ENCODE measurements at places on chromosomes 16 and 17.

GRCh38 chr17:49691086-49691676 lies 13.3 kb upstream of the SPOP start:
- DNase-seq = no peak

GRCh38 chr17:43570518-43570928 lies 24.4 kb upstream of the ETV4 start:
- DNase-seq = no peak

DNA sequence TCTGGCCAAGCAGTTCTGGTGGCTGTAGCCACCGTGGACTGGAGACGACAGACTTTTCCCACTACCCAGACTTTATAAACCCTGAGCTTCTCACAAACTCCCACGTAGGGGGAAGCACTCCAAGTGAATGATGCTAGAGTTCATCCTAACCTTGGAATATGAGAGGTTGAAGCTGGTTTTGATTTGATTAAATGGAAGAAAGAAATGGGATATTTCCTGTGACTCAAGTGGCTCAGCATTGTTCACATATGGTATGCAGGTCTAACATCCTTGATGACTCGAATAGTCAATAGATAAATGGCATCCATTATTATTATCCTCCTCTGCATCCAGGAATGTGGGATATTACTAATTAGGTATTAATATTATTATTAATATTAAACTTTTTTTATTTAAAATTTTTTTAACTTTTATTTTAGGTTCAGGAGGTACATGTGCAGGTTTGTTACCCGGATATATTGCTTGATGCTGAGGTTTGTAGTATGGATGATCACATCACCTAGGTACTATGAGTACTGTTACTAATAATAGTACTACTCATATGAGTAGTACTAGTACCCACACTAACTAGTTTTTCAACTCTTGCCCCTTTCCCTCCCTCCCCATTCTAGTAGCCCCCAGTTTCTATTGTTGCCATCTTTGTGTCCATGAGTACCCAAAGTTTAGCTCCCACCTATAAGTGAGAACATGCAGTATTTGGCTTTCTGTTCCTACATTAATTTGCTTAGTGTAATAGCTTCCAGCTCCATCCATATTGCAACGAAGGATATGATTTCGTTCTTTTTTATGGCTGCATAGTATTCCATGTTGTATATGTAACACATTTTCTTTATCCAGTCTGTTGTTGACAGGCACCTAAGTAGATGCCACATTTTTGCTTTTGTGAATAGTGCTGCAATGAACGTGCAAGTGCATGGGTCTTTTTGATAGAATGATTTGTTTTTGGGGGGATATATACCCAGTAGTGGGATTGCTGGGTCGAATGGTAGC lies 22.9 kb downstream of the PIK3R6 start:
- no peak for DNase-seq

GRCh38 chr16:521381-522210 lies 5.9 kb upstream of the CAPN15 start:
- DNase-seq = no peak

GRCh38 chr17:18315562-18315922 lies 449 bp downstream of the SMCR8 start:
- DNase-seq = no peak

- no peak for DNase-seq
Observed at GRCh38 chr16:89004209-89004831, 27.3 kb upstream of the CBFA2T3 start.

GRCh38 chr16:970766-971581 lies at the start of gene LMF1:
Gene LMF1 (minus strand): TSS chr16:970984. CDS start chr16:970980, 4 bp downstream.
- peak; percentile 82 for DNase-seq

- DNase-seq = peak; percentile 17
Observed at GRCh38 chr17:29412780-29413565, 22.8 kb downstream of the TAOK1 start.

- DNase-seq = no peak
Observed at GRCh38 chr16:71384073-71384724, 25.7 kb downstream of the CALB2 start.

DNA sequence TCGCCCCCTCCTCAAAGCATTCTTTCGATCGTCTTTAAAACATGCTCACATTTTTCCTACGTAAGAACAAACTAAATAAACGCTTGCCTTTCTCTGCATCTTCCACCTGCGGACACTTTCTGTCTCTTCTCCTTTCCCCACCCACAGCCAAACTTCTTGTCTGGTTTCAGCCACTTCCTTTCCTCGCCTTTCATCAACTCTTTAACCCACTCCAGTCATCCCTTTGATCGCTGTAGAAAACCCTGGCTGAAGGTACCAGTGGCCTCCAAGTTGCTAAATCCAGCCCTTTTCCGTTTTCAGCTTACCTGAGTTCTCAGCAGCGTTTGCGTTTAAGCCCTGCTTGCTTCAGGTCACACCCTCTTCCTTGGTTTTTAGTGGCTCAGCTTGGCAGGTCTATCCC lies 483 bp downstream of the RPA1 start:
- no peak for DNase-seq

- no peak for DNase-seq
Observed at GRCh38 chr17:13035420-13035819, 17.6 kb upstream of the ELAC2 start.

DNA sequence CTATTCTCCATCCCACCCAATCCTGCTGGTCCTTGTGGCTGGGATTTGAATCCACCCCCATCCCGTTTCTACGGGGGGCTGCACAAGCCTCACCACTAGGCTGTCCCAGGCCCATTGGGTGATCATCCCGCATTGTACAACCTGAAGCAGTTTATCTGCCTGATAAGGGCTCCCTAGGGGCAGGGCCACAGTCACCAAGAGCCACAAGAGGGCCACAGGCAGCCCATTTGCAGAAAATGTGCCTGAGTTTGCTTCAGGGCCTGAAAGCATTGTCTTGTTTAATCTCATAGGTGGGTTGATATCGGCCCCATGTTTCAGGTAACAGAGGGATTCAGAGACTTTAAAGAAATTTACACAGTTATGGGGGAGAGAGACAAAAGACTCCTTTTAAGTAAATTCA lies 245.0 kb downstream of the CPPED1 start:
- DNase-seq = no peak

DNA sequence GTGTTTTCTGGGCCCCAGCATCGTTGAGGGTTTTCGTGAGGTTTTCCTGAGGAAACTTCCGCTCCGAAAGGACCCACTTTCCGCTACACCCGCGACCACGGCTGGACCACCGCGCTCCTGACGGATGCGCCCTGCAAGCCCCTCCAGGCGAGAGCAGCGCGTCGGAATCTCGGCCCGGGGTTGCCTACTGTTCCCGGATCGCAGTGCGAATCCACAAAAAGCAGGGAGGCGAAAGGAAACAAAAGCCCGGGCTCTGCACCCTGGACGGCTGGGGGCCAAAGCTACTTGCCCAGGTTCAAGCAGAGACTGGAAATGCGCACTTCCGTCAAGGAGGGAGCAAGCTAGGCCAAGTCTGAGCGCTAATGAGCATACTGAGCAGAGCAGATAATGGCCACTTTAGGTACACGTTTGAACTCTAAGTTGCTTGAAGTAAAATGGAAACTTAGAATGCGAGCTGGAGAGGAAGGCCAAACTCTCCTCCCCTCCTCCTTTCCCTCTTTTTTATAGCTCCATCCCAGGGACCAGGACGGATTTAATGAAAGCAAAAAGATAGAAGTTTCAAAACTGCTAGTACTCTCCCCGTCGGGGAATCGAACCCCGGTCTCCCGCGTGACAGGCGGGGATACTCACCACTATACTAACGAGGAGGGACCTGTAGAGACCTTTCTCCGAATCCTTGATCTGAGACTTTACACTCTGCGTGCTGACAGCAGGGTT lies 11.4 kb upstream of the AURKB start:
- peak; percentile 88 for DNase-seq

DNA sequence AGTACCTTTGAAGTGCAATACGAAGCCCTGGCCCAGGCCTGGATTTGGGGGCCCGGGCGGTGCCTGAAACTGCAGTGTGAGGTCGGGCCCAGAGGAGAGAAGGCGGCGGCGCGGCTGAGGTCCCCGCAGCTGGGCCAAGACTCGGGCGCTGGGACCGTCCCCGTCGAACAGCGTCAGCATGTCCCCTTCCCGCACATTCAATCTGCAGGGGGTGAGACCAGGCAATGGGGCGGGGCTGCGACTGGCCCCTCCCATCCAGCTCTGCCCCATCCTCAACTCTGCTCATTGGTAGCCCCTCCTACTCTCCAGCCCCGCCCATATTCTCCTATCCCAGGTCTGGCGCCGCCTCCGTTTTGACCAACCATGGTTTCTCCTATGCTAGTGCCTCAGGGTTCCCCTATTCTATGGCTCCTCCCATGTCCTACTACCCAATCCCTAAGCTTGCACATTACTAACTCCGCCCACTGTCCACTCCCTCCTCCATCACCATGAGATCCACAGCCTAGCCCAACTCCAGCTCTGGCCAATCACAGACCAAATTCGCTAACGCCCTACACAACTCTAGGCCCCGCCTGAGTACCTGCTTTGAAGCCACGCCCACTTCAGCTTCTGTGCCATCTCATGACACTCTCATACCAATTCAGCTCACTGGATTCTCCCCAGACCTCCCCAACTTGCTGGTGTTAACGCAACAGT lies 14.4 kb upstream of the CDIPT start:
- DNase-seq = peak; percentile 3

DNA sequence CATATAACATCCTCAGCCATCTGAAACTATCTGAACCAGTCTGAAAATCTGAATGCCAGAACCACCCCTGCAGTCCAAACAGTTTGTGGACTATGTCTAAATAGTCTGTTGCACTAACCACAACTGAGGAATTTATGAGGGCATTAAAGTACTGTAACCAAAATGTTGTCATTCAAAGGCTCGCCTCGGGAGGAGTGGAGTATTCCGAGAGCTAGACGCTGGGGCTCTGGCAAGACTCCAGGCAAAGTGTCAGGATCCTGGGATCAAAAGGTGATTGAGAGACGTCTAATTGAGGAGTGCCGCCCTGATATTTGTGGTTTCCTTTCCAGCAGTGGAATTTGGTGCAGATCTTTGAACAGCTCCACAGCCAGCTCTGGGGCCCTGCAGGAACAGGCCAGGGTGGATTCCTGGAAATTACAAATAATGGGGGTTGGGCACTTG lies 142.9 kb upstream of the MYOCD start:
- no peak for DNase-seq

GRCh38 chr16:12405089-12405488 lies 398.6 kb downstream of the CPPED1 start:
- DNase-seq = no peak

- DNase-seq = no peak
Observed at GRCh38 chr17:49362723-49363117, 670 bp upstream of the ZNF652 start.

- DNase-seq = no peak
Observed at GRCh38 chr17:66740226-66740625, 94.7 kb upstream of the CACNG5 start.

GRCh38 chr16:87582966-87583325 lies 19.4 kb upstream of the JPH3 start:
- DNase-seq = no peak

DNA sequence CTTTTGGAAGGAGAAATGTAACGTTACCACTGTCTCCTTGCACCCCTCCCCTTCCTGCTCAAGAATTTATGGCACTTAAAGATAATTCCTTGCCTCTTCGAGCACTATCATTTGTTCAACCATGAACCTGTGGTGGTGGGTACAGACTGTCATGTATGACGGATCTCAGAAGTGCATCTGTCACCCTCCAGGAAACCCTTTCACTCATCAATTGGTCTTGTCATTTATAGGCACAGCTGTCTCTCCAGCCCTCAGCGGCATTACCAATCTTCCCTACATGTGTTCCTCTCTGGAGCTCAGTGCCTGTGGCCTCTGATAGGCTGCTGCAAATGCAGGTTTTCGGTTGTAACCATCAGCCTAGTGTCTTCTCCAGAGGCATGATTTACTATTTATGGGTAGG lies 15.0 kb downstream of the CNTNAP4 start:
- DNase-seq = no peak

DNA sequence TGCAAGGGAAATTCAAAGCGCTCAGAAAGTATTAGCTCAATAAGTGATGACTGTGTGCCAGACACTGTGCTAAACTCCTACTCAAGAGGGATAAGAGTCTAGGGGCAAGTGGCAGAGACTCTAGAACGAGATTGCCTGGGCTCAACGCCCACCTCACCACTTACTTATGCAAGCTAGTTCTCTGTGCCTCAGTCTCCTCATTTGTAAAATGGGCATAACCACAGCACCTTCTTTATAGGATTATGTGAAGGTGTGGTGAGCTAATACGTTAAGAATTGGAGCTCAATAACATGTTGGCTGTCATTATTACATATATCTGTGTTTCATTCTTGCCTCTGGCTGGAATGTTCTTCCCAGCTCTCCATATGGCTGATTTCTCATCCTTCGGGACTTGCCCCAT lies 15.4 kb downstream of the DEXI start:
- no peak for DNase-seq

DNA sequence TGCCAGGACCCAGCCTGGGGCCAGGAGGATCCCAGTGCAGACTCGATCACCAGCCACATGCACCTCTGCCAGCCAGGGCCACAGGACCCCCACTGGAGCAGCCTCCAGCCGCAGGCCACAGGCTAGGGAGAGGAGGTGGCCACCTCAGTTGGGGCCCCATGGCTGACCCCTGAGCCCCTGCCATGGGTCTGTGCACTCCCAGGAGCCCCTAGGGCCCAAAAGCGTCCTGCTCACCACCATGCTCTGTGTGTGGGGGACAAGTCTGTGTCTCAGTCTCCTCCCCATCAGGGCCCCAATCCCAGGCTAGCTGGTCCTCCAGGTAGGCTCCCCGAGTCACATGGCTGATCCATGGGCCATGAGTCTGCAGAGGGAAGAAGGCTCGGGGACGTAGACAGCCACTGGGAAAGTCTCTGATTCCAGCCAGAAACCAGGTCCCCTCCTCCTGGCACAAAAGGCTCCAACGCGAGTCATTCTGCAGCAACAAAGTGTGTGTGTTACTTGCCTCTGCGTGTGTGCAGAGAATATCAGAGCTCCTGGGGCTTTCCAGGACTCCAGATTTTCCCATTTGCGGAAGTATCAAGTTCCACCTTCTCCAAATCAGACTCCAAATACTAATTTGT lies 6.1 kb upstream of the PRSS8 start:
- no peak for DNase-seq

DNA sequence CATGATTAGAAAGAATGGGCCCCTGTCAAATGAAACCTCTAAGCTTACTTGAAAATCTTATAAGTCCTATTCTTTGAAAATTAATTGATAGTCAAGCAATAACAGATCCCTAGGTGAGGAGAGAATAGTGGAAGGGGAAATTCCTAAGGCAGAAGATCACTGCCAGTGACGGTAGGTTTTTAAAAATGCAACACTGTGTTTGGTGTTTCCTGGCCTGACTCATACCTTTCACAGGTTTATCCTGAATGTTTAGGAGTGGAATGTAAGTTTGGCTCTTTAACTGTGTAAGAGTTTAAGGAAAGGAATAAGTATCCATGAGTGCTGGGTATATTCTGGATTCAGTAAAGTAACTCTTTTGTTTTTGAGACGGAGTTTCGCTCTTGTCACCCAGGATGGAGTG lies 23.8 kb downstream of the HAPSTR1 start:
- no peak for DNase-seq

- no peak for DNase-seq
Observed at GRCh38 chr16:15650698-15651171, 690 bp downstream of the NDE1 start.

DNA sequence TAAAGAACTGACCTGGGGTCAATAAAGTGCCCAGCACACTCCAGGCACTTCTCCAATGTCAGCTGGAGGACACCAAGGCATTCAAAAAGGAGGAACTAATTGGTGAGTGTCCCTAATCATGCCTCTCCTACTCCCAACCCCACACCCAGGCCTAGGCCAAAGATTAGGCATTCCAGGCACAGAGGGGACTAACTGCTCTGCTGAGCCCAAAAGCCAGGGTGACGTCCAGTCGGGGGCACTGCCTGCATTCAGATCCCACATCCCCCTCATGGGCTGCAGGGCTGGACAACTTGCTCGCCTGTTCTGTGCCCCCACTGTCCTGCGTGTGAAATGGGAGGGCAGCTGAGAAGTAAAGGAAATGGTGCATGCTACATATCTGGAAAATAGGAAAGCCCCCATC lies 115.4 kb downstream of the DYNLRB2 start:
- no peak for DNase-seq
